ENCODE measurements at places on chromosomes 3 and 15. TPM values are rescaled to one million over a fixed set of nuclear protein-coding genes. Genes with fewer than 3 reads are reported as not detected.

GRCh38 chr3:25548836-25549235 lies 115.9 kb downstream of the TOP2B start:
- no peak for DNase-seq

GOLGA6L4 gene
- total RNA-seq, result 3.6 TPM

DNA sequence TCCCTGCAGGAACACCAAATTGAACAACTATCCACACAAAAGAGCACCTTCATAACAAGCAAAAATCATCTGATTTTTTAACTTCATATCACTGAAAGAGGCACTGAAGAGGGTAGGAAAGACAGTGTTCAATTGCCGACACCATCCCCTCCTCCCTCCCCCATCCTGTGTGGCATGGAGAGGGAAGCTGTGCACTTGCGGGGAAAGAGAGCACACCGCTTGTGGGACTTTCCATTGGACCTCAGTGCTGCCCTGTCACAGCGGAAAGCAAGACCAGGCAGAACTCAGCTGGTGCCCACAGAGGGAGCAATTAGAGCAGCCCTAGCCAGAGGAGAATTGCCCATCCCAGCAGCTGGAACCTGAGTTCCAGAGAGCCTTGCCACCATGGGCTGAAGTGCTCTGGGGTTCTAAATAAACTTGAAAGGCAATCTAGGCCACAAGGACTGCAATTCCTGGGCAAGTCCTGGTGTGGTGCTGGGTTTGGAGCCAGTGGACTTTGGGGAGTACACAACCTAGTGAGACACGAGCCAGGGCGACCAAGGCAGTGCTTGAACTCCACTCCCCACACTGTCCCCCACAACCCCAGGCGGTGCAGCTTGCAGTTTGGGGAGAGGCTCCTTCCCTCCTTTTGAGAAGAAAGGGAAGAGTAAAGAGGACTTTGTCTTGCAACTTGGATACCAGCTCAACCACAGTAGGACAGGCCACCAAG lies 27.0 kb downstream of the PEAK1 start:
- no peak for DNase-seq

DNA sequence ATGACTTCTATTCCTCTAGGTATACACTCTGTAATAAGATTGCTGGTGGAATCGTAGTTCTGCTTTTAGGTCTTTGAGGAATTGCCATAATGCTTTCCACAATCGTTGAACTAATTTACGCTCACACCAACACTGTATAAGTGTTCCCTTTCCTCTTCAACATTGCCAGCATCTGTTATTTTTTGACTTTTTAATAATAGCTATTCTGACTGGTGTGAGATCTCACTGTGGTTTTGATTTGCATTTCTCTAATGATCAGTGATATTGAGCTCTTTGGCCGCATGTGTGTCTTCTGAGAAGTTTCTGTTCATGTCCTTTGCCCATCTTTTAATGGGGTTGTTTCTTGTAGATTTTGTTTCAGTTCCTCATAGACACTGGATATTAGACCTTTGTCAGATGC lies 12.8 kb downstream of the NXPE3 start:
- DNase-seq, result no peak

DNA sequence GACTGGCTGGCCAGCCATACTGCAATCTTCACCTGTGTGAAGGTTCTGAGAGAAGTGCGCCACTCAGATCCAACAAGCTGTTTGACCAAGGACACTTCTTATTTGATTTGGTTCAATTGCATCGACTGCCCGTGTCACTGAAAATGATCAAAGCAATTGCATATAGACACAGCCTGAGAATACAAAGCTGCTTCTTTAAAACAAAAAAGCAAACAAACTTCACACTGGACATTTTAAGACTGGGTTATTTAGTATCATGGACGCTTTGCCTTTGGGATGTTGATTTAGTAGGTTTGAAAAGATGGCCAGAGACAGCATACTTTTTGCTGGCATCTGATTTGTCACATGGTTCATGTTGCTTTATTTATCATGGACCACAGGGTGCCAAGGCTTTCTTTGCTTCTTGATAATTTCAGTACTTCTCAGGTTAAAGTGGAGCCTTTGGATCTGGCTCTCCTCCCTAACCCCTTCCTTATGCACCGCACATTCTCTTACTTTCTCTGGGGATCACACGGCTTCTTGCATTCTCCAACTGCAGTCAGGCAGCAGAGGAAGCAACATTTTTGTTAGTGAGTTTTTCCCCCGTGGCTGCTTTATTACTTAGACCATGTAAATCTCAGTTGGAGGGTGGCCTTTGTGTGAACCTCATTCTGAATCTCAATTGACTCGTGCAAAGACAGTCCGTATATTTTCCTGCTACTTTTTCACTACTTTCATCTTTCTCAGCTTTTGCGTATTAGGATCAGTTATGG lies 151.0 kb downstream of the CD47 start:
- no peak for DNase-seq

DNA sequence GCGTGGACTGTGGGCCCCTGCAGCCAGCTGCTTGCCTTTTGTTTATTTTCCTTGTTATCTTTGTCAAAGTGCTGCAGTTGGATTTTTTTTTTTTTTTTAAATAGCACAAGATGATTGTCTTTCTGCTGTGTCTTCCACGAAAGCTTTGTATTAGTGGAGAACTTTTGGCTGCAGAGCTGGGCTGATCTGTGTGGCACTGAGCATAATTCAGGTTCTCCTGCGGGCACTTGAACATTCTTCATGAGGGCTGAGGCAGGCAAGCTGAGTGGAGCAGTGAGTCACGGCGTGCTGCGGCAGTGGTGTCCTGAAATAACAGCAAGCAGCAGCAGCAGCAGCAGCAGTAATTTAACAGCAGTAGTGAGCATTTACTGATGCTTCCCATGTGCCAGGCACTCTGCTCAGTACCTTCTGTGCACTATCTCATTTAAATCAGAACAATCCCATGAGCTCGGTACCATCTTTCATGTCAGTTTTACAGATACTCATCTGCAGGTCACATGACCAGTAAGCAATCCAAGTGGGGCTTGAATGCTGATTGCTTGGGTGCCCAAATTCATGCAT lies 45.8 kb downstream of the MITF start:
- no peak for DNase-seq

ERICH6 gene
- total RNA-seq, result not detected

GRCh38 chr3:142618917-142619461 lies 22.8 kb downstream of the PLS1 start:
- no peak for DNase-seq

GRCh38 chr15:90407871-90408317 lies 19.9 kb downstream of the IQGAP1 start:
- DNase-seq, result peak; percentile 79

DNA sequence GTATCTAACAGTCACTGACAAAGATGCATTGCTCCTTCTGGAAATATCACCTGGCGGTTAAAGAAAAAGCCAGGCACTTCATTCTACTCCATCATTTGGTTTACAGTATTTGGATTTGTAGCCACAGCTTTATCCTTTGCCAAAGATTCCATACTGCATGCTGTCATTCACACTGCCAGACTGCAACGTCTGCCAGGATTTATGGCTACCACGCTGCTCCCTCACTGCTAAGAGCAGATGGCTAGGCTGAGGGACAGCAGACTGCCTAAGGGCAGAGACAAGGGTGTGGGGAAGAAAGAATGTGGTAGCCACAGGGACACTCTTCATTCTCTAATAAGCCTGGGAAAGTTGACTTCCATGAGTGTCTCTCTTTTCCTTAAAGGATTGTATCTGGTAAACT lies 1047.0 kb downstream of the TUSC7 start:
- no peak for DNase-seq

KLHL6 gene
- total RNA-seq, result 30.9 TPM

SLC33A1 gene
- 24.4 TPM for total RNA-seq

PIK3CA gene
- total RNA-seq, result 18.5 TPM

DNA sequence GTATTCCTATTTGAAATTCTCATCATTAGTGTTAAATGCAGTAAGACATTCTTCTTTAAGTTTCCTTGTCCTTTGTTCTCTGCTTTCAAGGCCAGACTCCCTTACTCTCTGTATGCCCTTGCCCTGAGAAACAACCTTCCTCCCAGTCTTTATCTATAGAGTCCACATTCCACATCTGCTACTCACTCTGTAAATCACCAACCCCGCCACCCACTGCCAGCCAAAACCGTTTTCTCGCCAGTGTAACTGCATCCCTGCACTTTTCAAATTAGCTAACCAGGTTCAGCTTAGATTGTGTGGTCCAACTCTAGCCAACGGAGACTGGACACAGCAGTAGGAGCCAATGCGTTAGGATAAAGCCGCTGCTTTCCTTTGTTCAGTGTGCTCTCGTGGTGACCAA lies 402.4 kb upstream of the PDZRN3 start:
- no peak for DNase-seq

- DNase-seq, result no peak
These were observed 523.2 kb upstream of the ZNF717 start for GRCh38 chr3:76308541-76308940.

DNA sequence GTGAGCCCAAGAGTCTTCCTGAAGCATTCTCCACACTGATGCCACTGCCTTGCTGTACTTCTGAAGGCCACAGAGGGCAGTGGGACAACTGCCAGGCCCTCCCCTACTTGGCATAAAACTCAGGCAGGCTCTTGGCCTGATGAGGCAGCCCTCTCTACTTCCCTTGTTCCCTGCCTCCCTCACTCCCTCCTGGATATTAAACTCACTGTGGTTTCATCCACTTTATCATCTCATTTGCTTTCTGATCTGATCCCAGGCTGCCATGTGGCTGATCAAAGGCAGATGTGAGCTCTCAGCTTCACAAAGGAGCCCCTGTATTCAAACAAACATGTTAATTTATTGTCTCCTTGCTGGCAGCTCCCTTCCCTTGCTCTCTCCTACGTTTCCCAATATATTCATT lies 533.5 kb downstream of the IGSF11 start:
- DNase-seq, result no peak

DNA sequence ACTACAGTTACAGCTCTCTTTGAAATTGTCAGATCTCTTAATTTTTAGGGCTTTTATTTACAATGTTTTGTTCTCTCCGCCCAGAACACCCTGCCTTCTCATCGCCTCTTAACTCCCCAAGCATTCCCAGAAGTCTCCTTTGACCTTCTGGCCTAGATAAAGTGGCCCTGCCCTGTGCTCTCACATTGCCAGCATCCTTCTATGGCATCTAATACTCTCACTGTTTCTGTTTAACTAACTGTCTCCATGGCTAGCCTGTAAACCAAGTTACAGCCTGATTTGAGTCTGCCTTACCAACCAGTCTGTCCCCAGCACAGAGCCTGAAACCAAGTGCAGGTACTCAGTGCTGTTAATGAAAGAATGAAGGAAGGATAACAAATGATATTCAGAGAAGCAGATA lies 19.9 kb downstream of the COL8A1 start:
- no peak for DNase-seq

DNA sequence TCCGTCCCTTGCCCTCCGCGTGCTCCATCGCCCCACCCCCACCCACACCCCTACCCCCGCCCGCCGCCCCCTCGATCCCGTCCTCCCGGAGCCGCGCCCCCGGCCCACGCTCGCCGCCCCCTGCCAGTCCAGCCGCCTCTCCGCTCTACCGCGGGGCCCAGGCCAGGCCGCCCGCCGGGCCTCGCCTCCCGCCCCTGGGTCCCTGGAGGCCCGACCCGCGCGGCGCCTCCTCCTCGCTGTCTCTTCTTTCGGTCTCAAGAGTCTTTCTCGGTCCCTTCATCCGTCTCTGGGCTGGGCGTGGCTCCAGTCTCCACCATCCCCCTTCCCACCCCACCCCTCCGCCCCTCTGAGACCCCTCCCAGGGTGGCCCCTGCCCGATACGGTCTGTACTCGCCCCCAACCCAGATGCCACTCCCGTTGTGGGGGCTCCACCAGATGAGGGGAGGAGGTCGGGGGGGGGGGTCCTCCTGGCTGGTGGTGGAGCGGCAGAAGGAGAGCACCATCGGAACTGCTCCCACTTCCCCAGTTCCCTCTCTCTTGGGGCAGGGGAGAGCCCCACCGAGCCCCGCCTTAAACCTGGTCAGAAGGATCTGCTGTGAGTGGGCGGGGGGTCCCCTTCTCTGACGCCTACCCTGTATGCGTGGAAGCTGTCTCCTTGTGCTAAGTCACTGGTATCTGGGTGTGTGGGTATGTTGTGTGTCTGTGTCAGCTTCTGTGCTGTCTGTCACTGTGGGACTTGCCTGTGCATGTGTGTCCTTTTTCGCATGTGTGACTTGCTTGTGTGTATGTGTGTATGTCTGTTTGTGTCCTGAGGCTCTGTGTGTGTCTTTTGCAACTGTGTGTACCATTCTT lies 1.0 kb downstream of the PRKCD start:
- peak; percentile 50 for DNase-seq

- peak; percentile 63 for DNase-seq
These were observed 8.1 kb upstream of the MAPK6 start for GRCh38 chr15:52010633-52011595.
